DMS 273 treated with DMSO at 0.1 percent for 48 hours (cell line): ENCODE measurements at places on chromosomes 1 and 21.

DNA sequence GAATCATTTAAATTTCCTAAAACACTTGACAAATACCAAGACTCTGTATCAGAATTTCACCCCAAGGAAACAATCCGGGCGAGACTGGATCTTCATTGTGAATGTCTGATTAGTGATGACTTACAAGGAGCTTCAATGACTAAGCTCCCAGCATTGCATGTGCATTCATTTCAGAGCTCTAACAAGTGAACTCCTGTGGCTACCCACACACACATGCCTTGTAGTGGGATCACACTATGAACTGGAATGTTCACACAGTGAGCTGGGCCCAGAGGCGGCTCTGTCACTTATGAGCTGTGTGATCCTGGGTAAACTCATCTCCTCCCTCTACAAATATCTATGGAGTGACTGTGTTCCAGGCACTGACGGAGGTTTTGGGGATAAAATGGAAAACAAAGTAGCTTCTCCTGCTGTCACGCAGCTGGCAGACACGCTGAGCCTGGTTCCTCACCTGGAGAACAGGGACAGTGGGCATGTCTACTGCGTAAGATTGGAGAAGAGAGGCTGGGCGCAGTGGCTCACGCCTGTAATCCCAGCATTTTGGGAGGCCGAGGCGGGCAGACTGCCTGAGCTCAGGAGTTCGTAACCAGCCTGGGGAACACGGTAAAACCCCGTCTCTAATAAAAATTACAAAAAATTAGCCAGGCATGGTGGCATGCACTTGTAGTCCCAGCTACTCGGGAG, 56.9 kb downstream of the CLSTN1 start:
- no peak for DNase-seq

DNA sequence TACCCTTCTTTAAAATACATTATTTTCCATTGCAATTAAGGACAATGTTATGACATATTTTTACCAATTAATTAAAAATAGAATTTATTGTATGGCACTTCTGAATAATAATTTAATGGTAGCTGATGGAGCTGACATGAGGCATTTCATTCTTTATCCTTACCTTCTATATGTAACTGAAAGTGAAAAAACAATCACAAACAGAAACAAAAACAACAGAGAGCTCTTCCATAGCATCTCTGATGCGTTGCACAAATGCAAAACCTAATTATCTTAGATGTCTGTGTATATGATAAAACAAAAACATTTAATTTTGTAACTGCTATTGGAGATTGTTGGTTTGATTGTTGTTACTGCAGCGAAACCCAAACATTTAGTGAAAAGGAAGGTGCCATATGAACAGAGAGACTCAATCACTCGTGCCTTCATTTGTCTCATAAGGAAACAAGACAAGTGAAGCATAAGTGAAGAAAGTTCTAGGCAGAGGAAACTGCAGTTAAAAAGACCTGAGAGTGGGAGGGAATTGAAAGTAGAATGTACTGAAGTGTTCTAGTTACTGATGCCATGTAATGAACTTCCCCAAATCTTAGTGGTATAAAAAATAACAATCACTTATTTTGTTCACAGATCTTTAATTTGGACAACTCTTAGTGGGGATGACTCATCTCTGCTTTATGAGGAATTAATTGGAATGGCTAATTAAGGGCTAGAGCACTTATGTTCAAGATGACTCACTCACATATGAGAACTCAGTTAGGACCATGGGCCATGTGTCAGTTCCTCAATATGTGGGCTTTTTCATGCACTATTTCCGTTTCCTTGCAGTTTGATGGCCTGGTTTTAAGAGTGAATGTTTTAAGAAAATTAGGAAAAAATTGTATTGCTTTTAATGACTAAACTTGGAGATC, 245.0 kb upstream of the OLFM3 start:
- no peak for DNase-seq

GRCh38 chr1:215076322-215076721, 6.2 kb upstream of the KCNK2 start:
- DNase-seq: no peak

GRCh38 chr1:185646202-185646683, 87.9 kb upstream of the HMCN1 start:
- DNase-seq: peak; percentile 59

DNA sequence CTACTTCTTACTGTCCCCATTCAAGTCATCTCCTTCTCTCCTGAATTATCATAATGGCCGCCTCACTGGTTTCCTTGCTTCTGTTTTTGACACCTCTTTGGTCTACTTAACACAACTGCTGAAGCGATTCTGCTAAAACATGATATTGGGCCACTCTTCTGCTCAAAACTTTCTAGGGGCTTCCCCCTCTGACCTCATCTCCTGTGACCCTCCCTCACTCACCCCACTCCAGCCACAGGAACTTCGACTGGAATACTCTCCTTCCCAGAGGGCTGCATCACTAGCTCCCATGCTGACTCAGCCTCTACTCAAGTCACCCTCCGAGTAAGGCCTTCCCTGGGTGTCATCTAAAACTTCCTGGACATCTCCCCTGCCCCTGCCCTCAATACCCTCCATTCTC, 35.7 kb downstream of the NRIP1 start:
- no peak for DNase-seq

- DNase-seq: no peak
These were observed 39.0 kb downstream of the DPT start for GRCh38 chr1:168689726-168690602.

GRCh38 chr1:186042230-186042629, 308.0 kb downstream of the HMCN1 start:
- DNase-seq: no peak

DNA sequence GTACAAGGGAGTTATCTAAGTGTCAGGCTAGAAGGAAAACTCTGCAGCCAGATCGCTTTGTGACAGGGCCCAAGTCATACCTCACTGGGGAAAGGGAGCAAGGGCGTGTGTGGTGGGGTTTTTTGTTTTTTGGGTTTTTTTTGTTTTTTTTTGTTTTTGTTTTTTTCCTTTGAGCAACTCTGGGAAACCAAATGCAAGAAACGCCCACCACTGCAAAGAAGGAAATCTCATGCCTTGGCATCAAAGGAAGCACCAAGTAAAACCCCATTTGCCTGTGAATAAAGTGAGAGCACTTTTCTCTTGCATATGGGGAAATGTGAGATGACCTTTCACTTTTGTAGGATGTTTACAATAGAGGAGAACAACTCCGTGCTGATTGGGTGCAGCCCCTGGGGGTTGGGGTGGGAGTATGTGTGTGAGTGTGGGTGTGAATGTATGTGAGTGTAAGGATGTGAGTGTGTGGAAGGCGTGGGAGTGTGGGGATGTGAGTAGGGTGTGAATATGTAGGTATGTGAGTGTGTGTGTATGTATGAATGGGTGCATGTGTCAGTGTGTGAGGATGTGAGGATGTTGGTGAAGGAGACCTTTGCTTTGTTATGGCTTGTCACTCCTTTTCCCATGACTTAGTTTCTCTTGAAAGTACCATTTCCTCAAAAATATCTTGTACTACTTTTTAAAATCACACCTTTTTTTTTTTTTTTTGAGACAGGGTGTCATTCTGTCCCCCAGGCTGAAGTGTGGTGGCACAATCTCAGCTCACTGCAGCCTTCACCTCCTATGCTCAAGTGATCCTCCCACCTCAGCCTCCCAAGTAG, 34.6 kb downstream of the IL12RB2 start:
- DNase-seq: no peak

- no peak for DNase-seq
These were observed 879 bp upstream of the PLPPR5 start for GRCh38 chr1:99005537-99005942.
